ENCODE measurements at places on chromosomes 7 and 10. TPM values are rescaled to one million over a fixed set of nuclear protein-coding genes. Genes with fewer than 3 reads are reported as not detected.

NXPH1 gene
- polyA plus RNA-seq = not detected

MYL7 gene
- polyA plus RNA-seq = not detected

ATOH7 gene
- polyA plus RNA-seq = not detected

GIMAP1 gene
- polyA plus RNA-seq = 75.4 TPM

PILRA gene
- polyA plus RNA-seq = 1.1 TPM

ACSL5 gene
- polyA plus RNA-seq = 48.6 TPM

FAM25C gene
- polyA plus RNA-seq = not detected

PARD3 gene
- polyA plus RNA-seq = 0.68 TPM

MYO3A gene
- not detected for polyA plus RNA-seq

EPHB4 gene
- polyA plus RNA-seq = not detected

CUEDC2 gene
- 60.1 TPM for polyA plus RNA-seq

DNA sequence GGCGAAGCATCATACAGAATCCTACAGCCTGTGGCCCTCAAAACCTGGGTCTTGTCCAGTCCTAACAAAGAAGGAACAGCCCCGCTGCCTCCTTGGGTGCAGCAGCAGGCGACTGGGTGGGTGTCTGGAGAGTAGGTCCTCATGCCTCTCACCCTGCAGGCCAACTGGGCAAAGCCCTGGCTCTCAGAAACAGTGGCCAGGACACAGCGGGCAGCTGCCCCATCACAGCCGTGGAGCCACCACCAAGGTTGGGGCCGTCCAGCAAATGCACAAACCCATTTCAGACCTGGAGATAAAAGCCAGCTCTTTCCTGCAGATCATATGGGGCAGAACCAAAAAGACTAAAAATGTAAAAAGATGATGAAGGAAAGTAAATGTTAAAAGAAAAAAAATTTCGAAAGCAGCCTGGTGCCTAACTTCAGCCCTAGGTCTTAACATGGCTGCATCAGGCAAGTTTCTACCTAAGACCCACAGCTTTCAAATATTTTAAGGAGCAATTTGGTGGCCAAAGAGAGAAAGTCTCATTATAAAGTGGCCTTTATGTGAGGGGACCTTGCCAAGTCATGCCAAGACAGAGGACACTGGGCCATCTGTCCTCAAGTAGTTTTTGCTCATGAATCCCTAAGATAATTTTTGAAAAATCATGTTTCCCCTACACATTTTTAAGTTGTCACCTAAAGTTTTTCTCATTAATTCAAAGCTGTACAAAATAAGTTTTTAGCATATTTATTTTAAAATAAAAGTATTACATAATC lies 142.1 kb downstream of the PAXIP1 start:
- no peak for DNase-seq
- H3K4me3 ChIP-seq = no peak overlapping the region

GRCh38 chr10:125027871-125028869 lies 86.2 kb downstream of the ZRANB1 start:
- no peaks in the 10 kb centered on the region for H3K27me3 ChIP-seq
- no peaks in the 10 kb centered on the region for H3K4me1 ChIP-seq
- no peak for DNase-seq
- H3K27ac ChIP-seq = no peak overlapping the region

DNA sequence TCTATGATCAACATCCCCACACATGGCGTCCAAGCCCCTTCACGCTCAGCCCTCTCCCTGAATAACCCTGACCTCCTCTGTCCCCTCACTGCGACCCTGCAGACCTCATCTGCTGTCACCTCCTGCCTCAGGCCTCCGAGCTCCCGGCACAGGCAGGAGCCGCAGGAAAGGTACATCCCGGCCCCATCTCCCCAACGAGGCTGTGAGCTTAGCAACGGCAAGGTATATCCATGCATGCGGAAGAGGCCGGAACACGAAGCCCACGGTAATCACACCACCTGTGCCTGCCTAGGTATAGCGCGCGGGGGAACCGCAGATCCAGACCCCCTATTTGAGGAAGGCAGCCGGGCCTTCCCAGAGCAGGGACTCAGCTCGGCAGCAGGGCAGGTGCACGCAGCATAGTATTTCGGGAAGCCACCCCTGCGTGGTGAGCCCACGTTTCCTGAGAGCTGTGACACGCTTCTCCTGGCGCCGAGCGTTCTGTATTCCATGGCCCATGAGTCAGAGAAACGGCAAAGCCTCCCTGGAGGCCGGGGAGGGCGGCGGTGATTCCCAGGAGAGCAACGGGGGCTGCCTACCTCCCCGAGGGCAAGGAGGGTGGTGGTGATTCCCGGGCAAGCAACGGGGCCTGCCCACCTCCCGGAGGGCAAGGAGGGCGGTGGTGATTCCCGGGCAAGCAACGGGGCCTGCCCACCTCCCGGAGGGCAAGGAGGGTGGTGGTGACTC lies 50.1 kb upstream of the DNAAF5 start:
- no peaks in the 10 kb centered on the region for H3K4me1 ChIP-seq
- H3K36me3 ChIP-seq = peaks cover 5% of the 10 kb centered on the region
- DNase-seq = no peak
- H3K4me3 ChIP-seq = no peak overlapping the region
- H3K27me3 ChIP-seq = no peaks in the 10 kb centered on the region
- no peak overlapping the region for H3K27ac ChIP-seq

DNA sequence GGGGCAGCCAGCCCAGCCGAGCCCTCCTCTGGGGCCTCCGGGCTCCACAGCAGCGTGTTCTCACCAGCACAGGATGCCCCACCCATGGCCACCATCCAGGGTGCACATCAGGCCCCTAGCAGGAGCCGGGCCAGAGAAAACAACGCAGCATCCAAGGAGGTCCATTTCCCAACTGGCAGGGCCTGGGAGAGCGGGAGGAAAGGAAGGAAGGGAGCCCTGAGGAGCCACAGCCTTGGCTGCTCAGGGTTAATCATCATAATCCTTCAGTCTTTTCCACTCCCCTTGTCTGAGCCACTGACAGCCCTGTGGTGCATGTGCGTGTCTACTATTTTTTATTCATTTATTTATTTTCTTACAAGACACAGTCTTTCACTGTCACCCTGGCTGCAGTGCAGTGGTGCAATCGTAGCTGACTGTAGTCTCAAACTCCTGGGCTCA lies 3.6 kb downstream of the PLAC9 start:
- H3K36me3 ChIP-seq = no peaks in the 10 kb centered on the region
- H3K27ac ChIP-seq = no peak overlapping the region
- H3K4me1 ChIP-seq = no peaks in the 10 kb centered on the region
- no peak for DNase-seq
- no peak overlapping the region for H3K4me3 ChIP-seq

DNA sequence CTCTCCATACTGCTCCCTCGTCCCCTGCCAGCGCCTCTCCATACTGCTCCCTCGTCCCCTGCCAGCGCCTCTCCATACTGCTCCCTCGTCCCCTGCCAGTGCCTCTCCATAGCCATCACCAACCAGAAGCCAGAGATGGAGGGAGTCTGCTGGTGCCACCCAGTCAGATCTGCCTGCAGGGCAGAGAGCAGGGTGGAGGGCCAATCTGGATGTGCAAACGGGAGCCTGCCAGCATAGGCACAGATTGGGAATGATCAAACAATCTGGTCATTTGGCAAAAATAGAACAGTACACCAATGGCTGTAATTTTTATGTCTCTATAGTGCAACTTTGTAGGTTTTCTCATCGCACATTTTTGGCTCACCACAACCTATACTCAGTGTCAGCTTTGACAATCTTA lies 76.9 kb upstream of the LRRC4 start:
- no peak overlapping the region for H3K27ac ChIP-seq
- H3K4me1 ChIP-seq = peaks cover 33% of the 10 kb centered on the region
- peak overlapping the region; percentile 41 for H3K4me3 ChIP-seq
- H3K36me3 ChIP-seq = no peaks in the 10 kb centered on the region
- no peaks in the 10 kb centered on the region for H3K27me3 ChIP-seq

GRCh38 chr10:30433306-30433729 lies 666 bp upstream of the MAP3K8 start:
- H3K36me3 ChIP-seq = no peaks in the 10 kb centered on the region
- H3K27ac ChIP-seq = peak overlapping the region; percentile 68
- H3K4me1 ChIP-seq = peaks cover 21% of the 10 kb centered on the region
- H3K27me3 ChIP-seq = no peaks in the 10 kb centered on the region
- no peak for DNase-seq

- no peaks in the 10 kb centered on the region for H3K4me1 ChIP-seq
- no peak for DNase-seq
- H3K27ac ChIP-seq = no peak overlapping the region
- H3K27me3 ChIP-seq = no peaks in the 10 kb centered on the region
Observed at GRCh38 chr10:17548162-17548561, 69.0 kb downstream of the HACD1 start.

DNA sequence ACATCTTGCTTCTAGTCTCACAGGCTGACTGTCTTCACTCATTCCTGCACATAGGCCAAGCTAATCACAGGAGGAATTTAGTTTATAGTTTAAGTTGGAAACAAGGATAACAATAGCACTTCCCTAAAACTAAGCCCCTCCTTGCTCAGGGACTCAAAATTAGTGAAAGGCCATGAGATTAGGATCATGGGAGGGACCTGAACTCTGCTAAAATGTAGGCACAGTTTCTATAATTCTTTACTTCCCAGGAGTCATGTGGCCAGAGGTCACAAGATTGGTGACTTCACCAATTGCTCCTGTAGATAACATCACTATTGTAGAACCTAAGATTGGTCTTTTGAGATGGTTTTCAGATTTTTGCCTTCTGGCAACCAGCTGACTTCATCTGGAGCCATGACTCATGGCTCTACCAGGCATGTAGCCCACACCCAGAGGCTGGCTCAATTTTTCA lies 14.8 kb upstream of the UPP1 start:
- no peaks in the 10 kb centered on the region for H3K36me3 ChIP-seq
- H3K27ac ChIP-seq = no peak overlapping the region
- no peaks in the 10 kb centered on the region for H3K27me3 ChIP-seq
- DNase-seq = no peak
- no peak overlapping the region for H3K4me3 ChIP-seq

DNA sequence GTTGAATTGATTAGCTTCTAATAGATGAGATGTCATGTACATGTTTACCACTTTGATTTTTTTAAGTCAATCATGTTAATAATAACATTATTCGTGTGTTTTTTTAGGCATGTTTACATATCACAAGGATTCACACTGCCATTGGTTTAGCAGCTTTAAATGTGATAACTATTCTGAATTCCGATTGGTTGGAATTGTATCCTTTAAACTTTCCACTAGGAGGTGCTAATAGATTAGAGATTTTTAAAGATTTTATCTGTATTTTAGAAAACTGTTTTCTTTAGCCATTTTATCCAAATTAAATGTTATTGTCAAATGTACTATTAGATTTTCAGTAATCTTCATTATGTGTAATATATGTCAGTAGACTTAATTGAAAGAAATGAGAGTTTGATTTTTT lies 83.2 kb downstream of the HECTD2 start:
- H3K4me1 ChIP-seq = no peaks in the 10 kb centered on the region
- H3K4me3 ChIP-seq = no peak overlapping the region
- no peak for DNase-seq
- no peaks in the 10 kb centered on the region for H3K27me3 ChIP-seq
- H3K27ac ChIP-seq = no peak overlapping the region

GRCh38 chr7:80294346-80294745 lies 159.7 kb downstream of the GNAI1 start:
- no peak for DNase-seq
- no peaks in the 10 kb centered on the region for H3K36me3 ChIP-seq
- no peaks in the 10 kb centered on the region for H3K27me3 ChIP-seq
- H3K4me1 ChIP-seq = no peaks in the 10 kb centered on the region
- no peak overlapping the region for H3K27ac ChIP-seq

DNA sequence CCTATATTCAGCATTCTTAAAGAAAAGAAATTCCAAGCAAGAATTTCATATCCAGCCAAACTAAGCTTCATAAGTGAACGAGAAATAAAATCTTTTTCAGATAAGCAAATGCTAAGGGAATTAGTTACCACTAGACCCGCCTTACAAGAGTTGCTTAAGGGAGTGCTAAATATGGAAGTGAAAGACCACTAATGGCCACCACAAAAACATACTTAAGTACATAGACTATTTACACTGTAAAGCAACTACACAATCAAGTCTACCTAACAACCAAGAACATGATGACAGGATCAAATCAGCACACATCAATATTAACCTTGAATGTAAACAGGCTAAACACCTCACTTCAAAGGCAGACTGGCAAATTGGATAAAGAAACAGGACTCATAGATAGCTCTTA lies 42.2 kb upstream of the NME8 start:
- no peak overlapping the region for H3K27ac ChIP-seq
- no peak overlapping the region for H3K4me3 ChIP-seq
- no peaks in the 10 kb centered on the region for H3K36me3 ChIP-seq
- H3K4me1 ChIP-seq = no peaks in the 10 kb centered on the region
- no peak for DNase-seq
- H3K27me3 ChIP-seq = no peaks in the 10 kb centered on the region

- H3K4me1 ChIP-seq = no peaks in the 10 kb centered on the region
- DNase-seq = no peak
- no peak overlapping the region for H3K27ac ChIP-seq
- no peaks in the 10 kb centered on the region for H3K27me3 ChIP-seq
- peaks cover 68% of the 10 kb centered on the region for H3K36me3 ChIP-seq
- H3K4me3 ChIP-seq = no peak overlapping the region
Observed at GRCh38 chr7:128997181-128997580, 57.7 kb downstream of the TNPO3 start.

DNA sequence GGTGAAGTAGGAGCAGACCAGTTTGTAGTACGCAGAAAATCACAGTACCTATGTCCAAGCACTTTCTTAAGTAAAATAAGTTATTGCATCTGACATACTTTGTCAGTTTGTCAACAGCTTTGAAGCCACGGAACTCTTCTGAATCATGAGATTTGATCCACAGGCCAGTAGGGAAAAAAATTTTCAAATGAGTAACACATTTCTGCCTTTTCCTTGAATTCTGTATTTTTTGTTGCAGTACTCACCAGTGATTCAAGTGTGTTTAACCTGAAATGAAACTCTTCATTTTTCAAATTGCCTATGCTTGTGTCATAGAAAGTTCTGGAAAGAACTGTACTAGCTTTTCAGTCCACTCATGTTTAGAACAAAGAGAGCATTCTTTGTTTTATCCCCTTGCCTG lies 337.7 kb downstream of the GATA3 start:
- DNase-seq = no peak
- no peaks in the 10 kb centered on the region for H3K36me3 ChIP-seq
- no peak overlapping the region for H3K27ac ChIP-seq
- no peaks in the 10 kb centered on the region for H3K4me1 ChIP-seq
- H3K27me3 ChIP-seq = no peaks in the 10 kb centered on the region
- H3K4me3 ChIP-seq = no peak overlapping the region

DNA sequence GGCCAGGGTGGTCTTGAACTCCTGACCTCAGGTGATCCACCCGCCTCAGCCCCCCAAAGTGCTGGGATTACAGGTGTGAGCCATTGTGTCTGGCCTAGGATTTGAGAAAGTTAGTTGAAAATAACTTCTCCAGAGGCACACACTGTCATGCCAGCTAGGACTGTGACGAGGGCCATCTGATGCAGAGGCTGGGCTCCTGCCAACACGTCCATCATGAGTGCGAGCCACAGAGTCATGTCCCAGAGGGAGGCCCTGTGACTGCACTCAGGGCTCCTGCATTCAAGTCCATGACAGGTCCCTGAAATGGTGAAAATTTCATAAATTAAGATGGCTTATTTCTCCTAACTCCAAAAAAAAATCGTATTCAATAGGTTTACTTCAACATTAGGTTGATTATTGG lies 17.1 kb downstream of the C10orf120 start:
- H3K27me3 ChIP-seq = no peaks in the 10 kb centered on the region
- no peak for DNase-seq
- H3K27ac ChIP-seq = no peak overlapping the region
- no peaks in the 10 kb centered on the region for H3K36me3 ChIP-seq
- no peak overlapping the region for H3K4me3 ChIP-seq

GRCh38 chr7:141302617-141303016 lies 228.8 kb downstream of the TMEM178B start:
- H3K4me1 ChIP-seq = no peaks in the 10 kb centered on the region
- H3K36me3 ChIP-seq = no peaks in the 10 kb centered on the region
- H3K27ac ChIP-seq = no peak overlapping the region
- no peak overlapping the region for H3K4me3 ChIP-seq
